ENCODE measurements at places on chromosomes 13 and 19.

DNA sequence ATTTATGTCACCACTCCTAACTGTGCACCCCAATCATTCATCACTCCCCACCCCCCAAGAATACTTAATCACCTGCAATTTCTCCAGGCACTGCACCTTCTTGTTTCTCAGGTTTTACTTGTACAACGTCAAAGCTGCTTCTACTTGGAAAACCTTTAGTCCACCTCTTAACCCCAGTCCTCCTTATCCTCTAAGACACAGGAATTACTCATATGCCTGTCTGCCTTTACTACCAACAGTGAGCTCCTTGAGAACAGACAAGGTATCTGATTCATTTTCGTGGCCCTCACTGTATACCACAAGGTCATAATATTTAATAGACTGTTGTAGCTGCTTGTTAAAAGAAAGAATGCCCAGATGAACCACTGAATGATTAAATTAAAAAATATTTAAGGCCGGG is 21.0 kb upstream of the NDFIP2 start:
- DNase-seq, result no peak

DNA sequence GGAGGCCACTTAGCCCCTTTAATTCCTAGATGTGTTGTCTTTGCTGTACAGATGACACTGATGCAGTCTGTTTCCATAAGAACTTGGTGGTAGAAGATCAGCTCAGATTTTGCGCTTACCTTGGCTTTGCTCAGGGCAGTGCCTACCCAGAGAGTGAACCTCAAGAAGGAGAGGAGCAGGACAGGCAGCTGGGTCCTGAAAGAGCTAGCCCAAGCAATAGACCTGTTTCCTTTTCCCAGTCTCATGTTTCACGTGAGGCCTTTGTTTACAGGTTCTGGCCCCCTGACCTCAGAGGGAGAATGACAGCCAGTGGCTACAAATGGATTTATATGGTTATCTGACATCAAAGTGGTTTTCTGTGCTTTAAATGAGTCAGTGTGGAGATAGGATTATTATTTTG is 40.1 kb downstream of the METTL21C start:
- DNase-seq, result no peak

DNA sequence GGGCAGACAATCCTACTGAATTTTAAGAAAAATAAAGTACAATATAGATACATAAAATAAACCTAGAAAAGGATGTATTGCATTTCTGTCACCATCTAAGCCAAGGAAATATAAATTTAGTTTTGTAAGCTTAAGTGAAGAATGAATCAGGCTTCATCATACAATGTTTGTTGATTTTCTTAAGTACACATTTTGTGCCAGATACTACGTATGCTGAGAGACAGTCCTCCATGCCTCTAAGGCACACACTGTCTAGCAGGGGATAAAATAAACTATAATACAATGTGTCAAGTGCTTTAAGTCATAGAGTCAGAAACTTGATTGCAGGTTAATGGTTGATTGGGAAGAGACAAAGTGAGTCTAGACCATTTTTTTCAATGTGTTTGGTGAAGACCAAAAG is 465.7 kb downstream of the TBC1D4 start:
- no peak for DNase-seq

- peak; percentile 57 for DNase-seq
Measured at GRCh38 chr13:41457589-41458186, 338 bp downstream of the RGCC start.

DNA sequence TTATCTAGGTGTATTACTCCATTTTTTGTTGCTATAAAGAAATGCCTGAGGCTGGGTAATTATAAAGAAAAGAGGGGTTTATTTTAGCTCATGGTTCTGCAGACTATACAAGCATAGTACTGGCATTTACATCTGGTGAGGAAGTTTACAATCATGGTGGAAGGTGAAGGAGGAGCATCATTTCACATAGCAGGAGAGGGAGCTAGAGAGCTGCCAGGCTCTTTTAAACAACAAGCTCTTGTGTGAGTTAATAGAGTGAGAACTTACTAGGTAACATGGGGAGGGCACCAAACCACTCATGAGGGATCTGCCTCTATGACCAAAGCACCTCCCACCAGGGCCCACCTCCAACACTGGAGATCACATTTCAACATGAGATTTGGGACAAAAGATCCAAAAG is 221.7 kb upstream of the GPC6 start:
- DNase-seq, result no peak

DNA sequence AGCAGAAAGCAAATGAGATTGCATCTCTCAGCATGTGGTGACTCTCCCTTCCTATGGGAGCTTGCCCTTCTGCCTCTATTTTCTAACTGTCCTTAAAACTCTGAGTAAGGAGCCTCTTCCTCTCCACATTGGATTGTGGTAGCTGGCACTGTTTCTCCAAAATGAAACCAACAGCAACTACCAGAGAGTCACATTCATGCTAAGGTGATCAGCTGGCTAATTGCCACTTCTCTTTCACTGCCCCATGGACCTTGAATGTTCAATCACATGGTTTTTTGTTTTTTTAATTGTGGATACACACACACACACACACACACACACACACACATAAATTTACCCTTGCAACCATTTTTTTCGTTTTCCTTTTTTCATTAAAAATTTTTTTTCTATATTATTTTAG is 154.7 kb upstream of the TSC22D1 start:
- no peak for DNase-seq

- DNase-seq, result no peak
Measured at GRCh38 chr19:14516746-14517438, 1.3 kb downstream of the DNAJB1 start.
